Stimulated activated CD8-positive, alpha-beta memory T cell treated with anti-CD3 and anti-CD28 coated beads, Interleukin-7, amount 100 ng/mL, for 1 hour (primary cell): ENCODE measurements at places on chromosomes 11 and 22.

- no peak for DNase-seq
These were observed 16.7 kb downstream of the AMOTL1 start for GRCh38 chr11:94784884-94785283.

GRCh38 chr11:77207019-77207485, 79.0 kb downstream of the MYO7A start:
- DNase-seq: no peak

- DNase-seq: no peak
These were observed 87.5 kb upstream of the PARVA start for GRCh38 chr11:12289667-12290476.

DNA sequence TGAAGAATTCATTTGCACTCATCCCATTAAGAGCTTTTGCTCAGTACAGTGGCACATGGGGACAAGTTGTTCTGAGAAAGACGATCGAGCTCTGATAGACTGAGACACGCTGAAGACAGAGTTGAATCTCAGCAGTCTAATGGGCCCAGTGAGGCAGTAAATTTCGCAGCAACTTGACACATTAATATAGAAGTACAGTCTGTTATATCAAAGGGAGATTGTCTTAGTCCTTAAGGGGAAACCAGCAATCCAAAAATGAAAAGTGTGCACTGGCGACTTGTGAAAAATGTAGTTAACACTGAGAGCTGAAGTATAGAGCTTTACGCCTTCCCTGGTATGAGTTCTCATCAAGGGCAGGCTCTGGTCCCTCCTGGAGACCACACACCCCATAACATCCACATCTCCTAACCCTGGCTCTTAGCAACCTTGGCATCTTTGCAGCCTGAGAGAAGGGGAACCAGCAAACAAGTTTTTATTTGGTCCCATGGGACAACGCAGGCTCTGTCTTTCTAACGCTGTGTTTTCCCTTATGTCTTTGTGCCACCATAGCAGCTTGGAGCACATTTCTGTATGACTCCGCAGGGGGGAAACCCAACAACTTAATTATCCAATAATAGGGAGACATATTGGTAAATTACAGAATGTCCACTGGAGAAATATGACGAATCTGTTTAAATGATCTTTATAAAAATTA, 952.5 kb downstream of the OPCML start:
- DNase-seq: no peak
